ENCODE measurements at places on chromosomes 11 and 22.

- no peak for DNase-seq
These were observed 42.4 kb downstream of the GLYATL2 start for GRCh38 chr11:58801974-58802545.

DNA sequence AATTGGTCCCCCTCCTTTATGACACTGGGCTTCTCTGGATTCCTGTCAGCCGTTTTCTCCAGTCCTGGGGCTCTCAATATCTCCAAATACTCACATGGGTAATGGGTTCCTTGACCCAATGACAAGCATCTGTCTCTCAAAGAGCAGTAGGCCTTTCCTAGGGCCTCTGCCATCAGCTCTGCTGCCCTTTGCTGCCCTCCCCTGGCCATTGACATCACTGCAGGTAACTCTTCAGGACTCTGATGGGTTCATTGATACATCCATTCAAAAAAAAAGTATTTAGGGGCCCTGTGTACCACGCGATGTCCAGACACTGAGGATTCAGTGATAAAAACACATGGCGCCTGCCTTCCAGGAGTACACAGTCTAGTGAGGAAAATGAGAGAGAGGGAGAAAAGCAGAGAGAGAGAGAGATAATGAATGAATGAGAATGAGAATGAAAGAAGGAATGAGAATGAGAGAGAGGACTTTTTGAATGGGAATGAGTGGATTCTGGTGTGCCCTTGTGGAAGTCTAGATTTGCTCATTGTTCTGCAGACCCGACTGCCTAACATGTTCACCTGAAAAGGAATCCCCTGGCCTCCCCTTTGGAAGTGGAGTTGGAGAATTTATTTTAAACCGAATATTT lies 42.6 kb upstream of the OLFML1 start:
- peak; percentile 29 for DNase-seq

DNA sequence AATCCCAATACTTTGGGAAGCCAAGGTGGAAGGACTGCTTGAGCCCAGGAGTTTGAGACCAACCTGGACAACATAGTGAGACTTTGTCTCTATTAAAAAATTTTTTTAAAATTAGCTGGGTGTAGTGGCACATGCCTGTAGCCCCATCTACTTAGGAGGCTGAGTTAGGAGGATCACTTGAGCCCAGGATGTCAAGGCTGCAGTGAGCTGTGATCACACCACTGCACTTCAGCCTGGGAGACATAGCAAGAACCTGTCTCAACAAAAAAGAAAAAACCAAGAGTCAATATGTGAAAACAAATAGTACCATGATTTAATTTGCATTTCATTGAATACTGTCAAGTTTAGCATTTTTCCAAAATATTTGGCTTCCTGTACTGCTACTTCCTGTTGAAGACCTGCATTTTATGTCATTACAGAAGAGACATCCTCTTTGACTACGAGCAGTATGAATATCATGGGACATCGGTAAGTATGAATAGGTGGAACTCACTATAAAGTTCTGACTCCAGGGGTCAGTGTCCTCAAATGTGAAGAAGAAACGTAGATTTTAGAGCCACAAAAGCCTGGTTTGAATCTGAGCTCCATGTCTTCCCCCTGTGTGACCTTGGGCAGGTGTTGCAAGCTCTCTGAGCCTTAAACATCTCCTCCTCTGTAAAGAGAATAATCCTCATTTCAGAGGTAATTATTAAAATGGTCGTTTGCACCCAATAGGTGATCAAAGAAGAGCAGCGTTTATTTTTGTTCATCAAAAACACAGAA lies 16.0 kb downstream of the CDC45 start:
- no peak for DNase-seq

DNA sequence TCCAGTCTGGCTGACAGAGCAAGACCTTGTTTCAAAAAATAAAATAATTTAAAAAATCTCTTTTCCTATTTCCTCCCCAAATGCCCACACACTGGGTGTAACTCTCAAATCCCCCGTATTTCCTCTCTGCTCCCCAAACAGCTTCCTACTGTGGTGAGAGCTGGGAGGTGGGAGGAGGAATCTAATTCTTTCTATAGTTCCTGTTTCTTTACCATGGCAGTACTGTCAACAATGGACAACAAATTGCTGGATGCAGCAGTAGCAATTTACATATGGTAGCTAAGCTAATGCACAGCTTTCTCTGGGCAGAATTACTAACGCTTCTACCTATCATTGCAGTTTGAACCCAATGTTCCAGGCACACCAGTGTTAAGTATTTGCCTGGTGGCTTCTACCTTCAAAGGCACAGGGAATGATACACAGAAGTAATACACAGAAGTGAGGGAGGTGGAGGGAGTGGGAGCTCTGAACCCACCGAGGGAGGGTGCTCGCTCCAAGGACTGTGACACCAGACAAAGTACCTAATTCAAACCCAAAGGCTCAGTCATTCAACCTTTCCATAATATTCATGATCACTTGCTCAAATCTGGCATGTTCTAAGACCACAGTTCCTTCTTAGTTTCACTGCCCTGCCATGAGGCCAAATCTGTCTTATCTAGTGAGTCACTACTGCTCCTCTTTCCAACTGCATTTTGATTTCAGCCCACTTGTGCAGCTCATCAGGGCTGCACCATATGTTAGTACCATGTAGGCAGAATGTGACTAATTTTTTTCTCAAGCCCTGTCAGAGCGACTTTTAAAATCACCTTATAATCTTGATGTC lies 37.9 kb downstream of the CELF1 start:
- DNase-seq: peak; percentile 52

DNA sequence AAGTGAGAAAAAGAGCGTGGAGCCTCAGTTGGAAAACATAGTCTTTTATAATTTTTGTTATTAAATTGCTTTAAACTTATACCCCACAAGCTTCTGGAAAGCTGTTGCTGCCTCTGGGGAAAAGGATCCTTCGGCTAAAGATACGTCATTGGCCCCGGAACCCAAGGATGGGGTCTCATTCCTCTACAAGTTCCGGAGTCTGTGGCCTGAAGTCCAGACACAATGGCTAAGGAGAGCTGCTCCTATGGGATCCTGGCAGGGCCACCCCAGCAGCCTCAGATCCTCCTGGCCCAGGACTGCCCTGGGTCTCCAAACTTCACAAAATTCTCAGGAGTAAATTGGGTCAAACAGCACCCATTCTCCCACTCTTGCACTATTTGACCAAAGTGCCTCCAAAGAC lies 5.9 kb downstream of the WT1 start:
- no peak for DNase-seq

DNA sequence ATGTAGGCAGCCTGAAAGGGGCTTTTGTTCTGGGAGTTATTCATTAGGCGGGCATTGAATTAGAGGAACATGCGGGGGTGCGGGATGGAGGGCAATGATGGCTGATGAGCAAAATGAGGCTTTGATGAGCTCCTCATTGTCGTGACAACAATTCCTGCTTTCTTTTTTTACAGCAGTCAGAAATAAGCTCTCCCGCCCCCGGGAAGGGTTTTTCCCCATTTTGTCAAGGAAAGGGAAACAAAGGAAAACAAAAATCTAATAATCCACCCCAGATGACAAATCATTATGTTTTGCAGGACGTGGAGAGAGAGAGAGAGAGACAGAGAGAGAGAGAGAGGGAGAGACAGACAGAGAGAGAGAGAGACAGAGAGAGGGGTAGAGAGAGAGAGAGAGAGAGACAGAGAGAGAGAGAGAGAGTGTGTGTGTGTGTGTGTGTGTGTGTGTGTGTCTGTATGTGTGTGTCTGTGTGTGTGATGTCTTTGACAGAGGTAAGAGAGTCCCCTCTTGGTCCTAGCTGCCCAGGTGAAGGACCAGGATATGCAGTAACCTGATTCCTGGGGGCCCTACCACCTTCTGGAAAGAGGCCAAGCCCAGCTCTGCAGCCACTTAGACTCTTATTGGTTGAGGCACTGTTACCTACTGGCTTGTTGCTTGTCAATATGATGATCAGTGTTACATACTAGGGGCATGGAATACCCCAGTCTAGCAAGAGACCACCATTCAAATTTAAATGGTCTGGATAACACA lies 46.7 kb upstream of the PARVA start:
- no peak for DNase-seq

- DNase-seq: no peak
These were observed 42.6 kb upstream of the TIMP3 start for GRCh38 chr22:32758866-32759385.

DNA sequence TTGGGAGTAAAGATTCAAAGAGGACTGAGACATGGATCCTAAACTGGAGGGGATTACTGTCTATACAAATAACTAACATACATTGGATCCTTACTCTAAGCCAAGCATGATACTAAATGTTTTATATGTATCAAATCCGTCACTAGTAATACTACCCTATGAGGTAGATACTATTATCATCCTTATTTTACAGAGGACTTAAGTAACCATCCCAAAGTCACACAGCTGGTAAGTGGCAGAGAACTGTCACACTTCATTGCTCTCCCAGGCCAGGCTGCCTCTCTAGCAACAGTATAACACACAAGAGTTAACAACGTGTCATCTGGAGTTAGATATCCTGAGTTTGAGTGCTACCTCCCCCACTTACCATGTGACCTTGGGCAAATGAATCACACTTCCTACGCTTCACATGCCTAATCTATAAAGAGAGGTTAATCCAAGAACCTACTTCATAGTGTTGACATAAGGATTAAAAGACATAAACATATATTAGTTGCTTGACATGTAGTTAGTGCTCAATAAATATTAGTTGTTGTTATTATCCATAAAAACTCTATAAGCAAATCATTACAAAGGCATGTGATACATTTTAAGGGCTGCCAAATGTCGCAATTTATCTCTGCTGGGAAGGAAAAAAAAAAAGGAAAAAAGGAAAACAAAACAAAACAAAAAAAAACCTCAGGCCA lies 33.8 kb upstream of the SPON1 start:
- DNase-seq: no peak

- DNase-seq: no peak
These were observed 30.6 kb downstream of the MMP13 start for GRCh38 chr11:102924851-102925380.

DNA sequence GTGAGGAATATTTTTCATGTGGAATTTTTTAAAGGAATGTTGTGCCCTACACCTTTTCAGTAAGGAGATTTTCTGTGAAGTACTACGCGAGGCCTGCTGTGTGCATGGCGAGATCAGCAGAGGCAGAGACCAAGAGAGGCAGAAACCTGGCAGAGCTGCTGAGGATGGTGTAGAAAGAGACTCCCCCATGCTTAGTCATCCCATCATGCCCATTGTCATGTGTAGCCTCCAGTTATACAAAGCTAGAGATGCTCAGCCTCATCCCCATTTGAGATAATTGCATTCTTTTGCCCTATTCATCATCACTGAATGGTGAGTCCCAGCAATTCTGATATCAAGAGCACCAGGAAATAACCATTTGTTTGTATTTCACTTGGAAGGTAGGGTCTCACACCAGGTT lies 3.0 kb upstream of the MS4A7 start:
- DNase-seq: no peak

- DNase-seq: no peak
These were observed 49.8 kb upstream of the GAB2 start for GRCh38 chr11:78467370-78467769.

DNA sequence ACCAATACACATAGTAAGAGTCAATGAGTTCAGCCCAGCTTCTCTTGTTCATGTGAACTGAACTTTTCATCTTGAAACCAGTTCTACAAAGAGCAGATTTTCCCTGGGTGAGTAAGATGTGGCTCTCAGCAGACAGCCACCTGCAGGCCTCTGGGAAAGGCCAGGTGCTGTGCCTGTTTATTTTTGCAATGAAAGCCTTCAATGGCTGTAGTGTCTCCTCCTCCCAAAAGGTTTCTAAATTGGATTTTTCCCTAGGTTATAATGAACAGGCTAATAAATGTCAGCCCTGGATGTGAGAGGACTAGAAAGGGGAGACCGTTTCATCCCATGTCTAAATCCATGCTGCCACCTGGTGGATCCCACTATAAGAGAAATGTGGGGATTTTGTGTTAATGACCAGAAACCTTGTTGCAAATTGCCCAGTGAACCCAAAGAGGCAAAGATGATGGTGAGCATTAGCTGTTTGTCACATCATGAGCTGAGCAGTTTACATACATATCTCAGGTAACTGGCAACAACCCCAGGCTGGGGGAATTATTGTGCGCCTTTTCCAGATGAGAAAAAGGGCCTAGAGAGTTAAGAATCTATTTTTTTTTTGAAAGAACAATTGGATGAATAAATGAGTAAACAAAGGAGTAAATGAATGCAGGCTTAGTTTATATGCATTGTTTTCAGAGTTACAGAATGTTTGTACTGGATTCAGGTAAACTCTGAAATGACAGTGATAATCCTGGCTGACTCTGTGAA lies 12.7 kb downstream of the C11orf91 start:
- DNase-seq: peak; percentile 32

- no peak for DNase-seq
These were observed 52.7 kb downstream of the IGF2 start for GRCh38 chr11:2086239-2087040.

DNA sequence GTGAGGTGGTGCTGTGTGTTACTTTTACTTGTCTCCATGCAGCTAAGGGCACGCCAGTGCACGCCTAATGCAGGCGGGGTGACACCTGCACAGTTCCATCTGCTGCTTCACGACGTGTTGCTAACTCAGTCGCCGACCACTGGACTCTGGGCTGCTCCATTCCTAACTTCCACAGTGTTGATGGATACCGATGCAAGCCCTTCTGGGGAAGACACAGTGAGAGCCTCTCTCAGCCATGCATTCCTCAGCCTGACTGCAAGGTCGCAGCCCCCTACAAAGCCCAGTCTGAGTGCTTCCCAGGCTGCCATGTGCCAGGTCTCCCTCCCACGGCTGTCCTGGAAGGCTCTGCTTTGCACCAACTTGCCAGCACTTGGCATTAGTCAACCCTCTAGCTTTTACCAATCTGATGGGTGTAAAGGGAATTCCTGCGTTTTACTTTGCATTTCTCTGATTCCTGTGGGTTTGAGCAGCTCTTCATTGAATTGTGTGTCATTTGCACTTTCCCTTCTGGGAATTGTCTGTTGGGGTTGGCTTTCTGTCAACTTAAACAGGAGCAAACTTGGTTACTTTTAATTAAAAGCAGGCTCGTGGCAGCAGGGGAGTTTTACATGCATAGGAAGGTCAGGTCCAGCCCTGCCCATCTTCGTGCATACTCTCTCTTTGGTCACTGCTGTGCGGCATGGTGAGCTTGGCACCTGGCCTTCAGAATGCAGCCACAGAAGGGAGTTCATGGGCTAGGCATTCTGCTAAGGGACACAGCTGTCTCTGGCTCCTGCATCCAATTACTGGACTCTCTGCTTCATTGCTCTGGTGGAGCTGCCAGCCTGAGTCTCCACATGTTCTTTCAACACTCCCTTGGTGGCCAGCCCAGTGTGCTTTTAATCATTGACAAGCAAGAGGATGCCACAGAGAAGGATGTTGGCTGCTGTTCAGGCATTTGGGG lies 34.6 kb upstream of the SHANK2 start:
- DNase-seq: no peak

Data from erythroblast (primary cell).